ENCODE measurements at places on chromosomes 7 and 10.

GRCh38 chr10:34854147-34854601, 39.1 kb upstream of the PARD3 start:
- DNase-seq, result peak; percentile 31

DNA sequence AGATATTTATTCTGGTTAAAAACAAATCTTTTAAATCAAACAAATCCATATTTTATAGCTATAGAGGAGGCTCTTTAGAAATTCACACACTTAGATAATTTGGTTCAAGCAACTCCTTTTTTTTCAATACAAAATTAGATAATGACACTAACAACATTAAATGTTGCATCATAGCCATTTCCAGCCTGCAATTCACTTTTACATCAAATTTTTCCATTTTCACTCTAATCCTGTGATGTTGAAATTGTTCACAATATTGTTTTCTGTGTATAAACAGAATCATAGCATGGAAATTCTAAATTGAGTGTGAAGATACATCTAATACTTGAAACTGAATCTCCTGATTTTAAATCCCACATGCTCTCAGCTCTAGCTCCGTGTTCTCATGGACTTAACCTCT, 482.6 kb downstream of the INHBA start:
- DNase-seq, result no peak

DNA sequence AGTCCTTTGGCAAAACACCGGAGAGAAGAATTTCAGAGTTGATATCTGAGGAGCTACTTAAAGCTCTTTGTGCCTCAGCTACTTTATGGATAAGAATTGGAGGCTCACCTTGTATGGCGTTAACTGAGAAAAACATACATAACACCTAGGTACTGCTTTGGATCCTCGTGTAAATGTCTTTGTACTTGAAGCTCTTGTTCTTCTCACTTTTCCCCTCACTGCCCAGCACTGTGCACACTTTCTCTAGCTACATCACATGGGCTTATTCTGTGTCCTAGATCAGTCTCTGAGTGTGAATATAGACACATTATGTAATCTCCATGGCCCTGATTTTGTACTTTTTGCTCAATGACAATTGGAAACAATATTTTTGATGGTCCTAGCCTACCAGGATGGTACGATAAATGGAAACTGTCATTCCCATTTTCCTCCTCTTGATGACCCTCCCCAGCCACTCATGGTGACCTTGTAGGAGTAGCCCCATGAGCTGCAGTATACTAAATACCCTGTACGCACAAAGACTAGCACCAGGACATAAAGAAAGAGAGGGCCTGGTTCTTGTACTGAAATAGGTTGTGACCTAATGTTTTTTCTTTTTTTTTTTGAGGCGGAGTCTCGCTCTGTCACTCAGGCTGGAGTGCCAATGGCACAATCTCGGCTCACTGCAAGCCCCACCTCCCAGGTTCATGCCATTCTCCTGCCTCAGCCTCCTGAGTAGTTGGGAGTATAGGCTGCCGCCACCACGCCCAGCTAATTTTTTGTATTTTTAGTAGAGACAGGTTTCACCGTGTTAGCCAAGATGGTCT, 22.1 kb downstream of the STAMBPL1 start:
- DNase-seq, result no peak

DNA sequence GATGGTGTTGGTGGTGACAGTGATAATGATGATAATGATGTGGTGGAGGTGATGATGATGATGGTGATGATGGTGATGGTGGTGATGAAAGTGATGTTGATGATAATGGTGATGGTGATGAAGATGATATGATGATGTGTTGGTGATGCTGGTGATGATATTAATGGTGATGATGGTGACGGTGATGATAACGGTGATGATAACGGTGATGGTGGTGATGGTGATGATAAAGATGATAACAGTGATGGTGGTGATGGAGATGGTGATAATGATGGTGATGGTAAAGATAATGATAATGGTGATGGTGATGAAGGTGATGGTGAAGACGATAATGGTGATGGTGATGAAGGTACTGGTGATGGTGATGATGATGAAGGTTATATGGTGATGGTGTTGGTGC, 76.6 kb downstream of the UNCX start:
- no peak for DNase-seq

DNA sequence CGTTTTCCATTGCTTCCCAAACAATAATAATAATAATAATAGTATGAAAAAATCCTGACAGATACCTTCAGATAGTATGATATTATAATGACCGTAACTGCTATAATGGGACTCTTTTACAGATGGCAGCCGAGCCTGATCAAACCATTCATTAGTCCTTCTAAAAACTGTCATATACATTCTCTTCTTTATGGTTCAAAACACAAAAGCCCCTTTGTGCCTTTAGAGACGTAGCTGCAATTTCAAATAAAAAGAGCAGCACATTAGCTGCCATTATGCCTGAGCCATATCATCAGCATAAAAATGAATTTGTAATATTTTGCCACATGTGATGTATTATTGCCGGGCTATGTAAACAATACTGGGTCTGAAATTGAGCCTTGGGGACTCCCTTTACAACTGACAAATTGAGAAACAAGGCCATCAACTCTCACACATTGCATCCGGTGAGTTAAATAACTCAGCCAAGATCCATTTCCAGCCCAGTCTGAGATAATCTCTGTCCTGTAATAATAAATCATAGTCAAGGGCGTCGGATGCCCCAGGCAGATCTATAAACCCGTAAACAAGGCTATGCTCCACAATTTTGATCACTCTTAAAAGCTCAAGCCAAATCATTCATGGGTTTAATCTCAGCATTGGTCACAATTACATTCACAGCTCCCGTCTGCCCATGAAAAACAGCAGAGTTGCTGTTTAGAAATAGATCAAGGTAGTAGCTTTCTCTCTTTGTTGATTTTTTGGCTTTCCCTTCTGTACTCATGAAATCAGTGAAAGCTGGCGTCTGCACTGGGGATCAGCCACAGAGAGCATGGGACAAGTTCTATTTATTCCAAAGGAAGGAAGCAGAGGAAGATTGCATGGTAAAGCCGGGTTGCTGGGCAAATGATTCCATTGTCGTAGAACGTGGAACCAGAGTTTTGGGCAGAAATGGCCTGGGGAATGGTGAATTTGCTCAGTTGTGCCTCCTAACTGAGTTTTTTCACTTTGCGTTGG, 150.1 kb upstream of the BMPER start:
- peak; percentile 18 for DNase-seq

DNA sequence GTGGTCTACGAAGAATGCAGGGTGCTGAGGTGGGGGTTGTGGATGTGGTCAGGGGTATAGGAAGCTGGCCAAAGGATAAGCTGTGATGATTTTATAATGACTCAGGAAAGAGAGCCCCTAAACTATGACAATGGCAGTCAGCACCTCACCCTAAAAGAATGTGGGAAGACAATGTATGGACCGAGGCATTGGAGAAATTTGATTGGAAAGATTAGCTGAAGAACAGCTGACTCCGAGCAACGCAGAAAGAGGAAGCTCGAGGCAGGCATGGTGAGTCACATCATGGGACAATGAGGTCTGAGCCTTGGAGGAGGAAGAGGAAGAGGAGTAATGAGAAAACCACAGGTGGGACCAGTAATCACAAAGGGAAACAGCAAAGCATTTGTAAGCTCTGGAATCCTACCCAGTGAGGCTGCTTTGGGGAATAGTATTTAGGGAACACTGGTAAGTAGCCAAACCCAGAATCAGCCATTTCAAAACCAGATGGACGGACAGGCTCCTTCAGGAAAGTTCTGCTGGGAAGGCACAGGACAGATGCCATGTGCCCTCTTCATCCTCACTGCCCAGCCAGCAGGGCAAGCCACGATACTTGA, 295.4 kb downstream of the PRPF18 start:
- DNase-seq, result no peak

- no peak for DNase-seq
These were observed 58.6 kb upstream of the EFCAB10 start for GRCh38 chr7:105639667-105640493.

- DNase-seq, result no peak
These were observed 172.0 kb upstream of the ZNF32 start for GRCh38 chr10:43820663-43821062.

DNA sequence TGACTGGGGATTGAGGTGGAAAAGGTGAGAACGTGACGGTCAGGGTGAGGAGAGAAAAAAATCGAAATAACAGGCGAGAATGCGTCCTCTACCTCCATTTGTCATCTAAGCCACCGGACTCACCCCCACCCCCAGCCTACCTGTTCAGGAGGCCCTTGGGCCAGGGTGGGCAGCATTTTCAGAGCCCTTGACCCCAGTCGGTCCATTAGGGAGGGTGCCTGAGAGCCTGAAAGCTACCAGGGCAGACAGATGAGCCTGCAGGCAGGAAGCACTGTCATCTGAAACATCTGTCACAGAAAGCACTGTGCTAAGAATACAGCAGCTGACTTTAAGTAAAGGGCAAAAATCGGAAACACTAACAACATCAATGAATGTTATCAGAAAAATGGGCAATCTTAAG, 47.0 kb downstream of the MAD1L1 start:
- no peak for DNase-seq

DNA sequence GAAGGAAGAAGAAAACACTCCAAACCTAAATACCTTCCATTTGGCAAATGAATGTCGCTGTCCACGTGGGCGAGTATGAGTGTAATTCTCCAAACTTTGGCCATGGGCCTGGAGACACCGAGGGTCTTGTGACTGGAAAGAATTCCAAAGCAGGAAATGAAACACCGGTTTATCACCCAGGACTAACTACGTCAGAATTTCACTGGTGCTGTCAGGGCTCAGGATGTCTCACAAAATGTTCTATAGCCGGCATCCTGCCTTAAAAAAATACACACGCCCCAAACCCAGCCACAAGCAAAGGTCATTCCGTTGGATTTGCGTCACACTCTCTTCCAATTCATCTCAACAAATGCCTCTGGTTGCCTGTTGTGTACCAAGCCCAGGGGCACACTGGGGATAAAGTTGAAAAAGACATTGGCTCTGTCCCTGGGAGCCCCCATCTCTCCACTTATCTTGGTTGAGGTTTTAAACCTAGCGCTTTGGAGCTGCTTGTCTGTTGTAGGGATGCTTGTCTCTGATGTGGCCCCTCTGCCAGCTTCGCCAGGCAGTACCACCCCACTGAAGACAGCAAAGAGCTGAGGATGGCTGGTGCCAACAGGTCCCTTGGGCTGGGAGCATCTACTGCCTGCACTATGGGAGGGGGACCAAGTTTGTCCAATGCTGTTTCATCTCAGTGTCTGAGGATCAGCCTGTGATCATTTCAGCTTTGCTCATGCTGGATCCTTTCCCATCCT, 31.2 kb downstream of the GSTO2 start:
- DNase-seq, result no peak

GRCh38 chr7:98662289-98662688, 45.2 kb downstream of the NPTX2 start:
- no peak for DNase-seq

DNA sequence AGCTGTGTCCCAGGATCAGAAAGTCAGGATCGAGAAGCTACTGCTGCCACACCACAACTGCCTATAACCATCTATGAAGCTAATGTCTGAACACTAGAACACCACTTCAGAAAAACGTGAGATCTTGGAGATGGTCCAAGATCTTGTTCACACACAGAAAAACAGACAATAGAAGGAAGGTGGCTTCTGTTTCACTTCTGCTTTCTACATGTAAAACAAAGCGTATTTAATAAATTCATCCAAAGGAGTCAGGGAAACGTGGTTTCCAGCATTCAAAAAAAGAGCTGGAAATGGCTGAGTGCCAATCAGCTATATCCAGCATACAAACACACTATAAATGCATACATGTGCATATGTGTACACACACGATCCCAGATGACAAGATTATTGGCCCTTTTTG, 70.2 kb upstream of the CCDC71L start:
- DNase-seq, result no peak

DNA sequence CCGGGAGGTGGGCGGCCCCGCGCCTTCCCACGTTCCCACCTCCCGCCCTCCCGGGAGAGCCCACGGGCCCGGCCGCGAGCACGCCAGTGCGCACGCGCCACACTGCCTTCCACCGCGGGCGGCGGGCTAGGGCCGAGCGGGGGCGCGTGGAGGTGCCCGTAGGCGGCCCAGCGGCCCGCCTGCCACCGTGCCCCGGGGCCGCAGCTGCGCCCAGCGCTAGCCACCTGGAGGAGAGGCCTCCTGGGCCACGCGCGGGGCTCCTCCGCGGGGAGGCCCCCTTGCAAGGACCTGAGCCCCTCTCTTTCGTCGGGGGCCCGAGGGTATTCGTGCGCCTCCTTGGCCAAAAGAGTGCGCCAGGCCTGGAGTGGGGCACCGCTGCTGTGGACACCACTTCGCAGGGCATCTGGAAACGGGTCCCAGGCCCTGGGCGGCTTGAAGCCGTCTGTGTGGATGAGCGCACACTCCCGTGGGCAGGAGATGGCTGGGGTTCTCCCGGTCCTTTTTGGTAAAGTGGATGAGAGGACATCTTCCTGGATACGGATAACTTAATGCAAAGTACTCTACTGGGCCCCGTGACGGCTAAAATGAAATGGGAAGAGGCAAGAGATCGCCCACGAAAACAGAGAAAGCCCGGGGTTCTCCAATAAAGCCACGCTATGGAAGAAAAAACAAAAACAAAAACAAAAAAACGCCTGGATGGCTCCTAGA, 9.0 kb upstream of the EBF3 start:
- no peak for DNase-seq

- peak; percentile 67 for DNase-seq
These were observed 479.8 kb upstream of the SEMA3A start for GRCh38 chr7:84674236-84674913.

GRCh38 chr10:60346661-60347060, 43.0 kb downstream of the ANK3 start:
- DNase-seq, result no peak

DNA sequence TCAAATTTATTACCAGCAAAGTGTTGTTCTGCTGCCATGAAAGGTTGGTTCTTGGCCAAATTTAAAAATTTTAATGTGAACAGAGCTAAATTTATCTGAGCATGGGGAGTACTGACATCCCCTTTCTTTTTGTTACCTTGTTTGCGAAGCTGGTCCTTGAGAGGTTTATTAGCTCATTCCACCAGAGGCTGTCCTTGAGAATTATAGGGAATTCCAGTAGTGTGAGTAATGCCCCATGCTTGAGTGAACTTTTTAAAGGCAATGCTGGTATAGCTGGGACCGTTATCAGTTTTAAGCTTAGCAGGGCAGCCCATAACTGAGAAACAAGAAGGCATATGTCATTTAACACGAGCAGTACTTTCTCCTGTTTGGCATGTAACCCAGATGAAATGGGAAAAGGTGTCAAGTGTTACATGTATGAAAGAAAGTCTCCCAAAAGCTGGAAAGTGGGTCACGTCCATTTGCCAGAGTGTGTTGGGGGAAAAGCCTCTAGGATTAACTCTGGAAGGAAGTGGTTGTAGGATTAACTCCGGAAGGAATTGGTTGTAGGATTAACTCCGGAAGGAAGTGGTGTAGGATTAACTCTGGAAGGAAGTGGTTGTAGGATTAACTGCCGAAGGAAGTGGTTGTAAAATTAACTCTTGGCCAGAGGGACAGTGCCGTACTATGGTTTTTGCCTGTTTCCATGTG, 37.3 kb upstream of the AKR1C2 start:
- DNase-seq, result no peak
